ENCODE measurements at places on chromosomes 13 and 19. TPM values are rescaled to one million over a fixed set of nuclear protein-coding genes. Genes with fewer than 3 reads are reported as not detected.

DNA sequence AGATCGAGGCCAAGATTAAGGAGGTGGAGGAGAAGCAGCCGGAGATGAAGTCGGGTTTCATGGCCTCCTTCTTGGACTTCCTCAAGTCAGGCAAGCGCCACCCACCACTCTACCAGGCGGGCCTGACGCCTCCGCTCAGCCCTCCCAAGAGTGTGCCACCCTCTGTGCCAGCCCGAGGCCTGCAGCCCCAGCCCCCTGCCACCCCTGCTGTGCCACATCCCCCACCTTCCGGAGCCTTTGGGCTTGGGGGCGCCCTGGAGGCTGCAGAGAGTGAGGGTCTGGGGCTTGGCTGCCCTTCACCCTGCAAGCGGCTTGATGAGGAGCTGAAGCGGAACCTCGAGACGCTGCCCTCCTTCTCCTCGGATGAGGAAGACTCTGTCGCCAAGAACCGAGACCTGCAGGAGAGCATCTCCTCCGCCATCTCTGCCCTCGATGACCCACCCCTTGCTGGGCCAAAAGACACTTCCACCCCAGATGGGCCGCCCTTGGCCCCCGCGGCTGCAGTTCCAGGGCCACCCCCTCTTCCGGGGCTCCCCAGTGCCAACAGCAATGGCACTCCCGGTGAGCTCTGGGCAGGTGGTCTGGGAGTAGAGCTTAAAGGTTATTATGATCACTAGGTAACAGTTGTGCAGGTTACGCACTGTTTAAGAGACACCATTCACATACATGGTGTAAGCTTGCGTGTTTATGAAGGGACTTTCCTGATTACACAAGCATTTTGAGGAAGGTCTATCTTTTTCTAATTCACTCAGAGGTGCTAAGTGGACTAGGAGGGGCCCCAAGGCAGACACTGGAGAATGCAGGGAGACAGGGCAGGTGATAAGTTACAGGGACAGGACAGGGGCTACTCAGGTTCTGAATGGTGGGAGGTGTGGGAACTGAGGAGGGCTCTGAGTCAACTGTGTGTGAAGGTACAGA is 8.7 kb downstream of the PRR12 start:
- no peak for DNase-seq

DNA sequence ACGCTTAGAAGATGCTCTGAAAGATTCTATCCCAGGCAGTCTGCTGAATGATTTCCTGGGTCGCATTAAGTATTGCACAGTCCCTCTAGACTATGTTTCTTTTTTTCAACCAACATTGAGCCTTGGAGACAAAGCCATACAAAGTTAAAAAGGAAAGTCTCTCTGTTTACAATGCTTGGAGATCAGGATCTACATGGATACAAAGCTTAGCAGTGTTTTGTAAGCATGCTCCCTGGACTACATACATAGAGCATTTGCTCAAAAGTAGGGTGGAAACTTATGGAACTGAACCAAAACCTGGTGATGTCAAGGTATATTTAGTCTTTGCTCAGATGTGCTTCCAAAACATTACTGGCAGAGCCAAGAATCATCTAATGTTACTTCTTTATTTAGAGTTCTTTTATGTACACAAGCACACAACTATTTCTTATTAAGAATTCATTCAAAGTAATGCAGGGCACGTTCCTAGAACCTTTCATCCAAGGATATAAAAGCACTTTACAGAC is 241.2 kb downstream of the ABCC4 start:
- no peak for DNase-seq

DNA sequence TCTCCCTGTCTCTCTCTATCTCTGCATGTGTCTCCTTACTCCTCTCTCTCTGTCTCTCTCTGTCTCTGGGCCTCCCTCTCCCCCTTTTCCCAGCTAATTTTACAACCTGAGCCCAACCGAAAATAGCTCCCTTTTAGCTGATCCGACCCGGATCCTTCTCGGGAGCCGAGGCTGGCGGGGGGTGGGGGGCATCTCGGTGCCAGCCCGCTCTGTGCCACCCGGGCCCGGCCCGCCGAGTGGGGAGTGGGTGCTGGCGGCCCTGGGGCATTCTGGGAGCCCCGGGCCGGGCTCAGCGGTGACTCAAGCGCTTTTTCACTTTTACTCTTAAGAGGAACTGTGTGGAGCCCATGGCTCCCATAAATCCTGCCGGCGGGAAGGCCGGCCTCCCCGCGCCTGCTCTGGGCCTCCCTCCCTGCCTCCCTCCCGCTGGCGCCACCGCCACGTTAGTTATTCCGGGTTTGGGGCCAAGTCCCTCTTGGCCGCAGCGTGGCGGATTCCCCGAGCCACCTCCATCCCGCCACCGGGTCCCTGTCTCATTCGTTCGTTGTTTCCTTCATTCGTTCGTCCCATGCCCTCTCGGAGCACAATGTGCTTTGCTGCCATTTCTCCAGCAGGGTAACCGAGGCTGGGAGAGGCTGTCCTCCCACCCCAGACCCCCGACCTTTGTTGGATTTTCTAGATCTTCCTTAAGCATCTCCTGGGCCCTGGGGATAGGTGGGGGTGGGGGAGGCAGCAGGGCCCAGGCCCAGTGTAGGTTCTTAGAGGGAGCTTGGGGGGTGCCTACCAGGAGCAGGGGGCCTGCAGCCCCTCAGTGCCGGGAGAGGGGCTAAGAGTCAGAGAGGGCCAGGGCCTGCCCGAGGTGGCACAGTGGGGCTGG is 3.2 kb downstream of the NFIC start:
- no peak for DNase-seq

DNA sequence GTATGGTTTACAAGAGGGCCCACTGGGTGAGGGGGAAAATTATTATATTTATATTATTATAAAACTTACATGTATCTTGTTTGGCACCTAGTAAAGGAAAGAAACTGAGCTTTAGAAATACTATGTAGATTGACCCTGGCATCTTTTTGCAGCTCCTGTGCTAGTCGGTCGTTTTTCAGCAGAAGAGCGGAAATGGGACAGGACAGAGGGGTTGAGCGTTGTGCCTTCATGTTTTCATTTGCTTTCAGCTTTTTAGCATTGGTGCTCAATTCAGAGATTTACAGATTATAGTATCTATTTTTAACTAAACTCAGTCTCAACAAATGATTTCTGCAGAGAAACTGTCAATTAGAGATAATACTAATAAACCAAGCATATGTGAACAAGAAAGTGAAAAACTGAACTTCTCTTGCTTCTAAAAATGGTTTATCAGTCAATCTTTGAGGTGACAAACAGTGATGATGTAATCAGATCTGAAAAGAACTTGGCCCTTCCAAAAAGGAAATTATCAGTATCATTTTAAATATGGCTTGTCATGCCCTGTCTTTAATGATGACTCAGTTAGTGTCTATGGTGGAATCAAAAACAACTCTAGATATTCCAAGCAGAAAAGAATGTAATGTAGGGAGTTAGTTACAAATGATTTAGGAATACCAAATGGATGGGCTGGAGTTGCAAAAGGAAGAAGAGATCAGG is 56.9 kb upstream of the KCTD4 start:
- DNase-seq: no peak

DNA sequence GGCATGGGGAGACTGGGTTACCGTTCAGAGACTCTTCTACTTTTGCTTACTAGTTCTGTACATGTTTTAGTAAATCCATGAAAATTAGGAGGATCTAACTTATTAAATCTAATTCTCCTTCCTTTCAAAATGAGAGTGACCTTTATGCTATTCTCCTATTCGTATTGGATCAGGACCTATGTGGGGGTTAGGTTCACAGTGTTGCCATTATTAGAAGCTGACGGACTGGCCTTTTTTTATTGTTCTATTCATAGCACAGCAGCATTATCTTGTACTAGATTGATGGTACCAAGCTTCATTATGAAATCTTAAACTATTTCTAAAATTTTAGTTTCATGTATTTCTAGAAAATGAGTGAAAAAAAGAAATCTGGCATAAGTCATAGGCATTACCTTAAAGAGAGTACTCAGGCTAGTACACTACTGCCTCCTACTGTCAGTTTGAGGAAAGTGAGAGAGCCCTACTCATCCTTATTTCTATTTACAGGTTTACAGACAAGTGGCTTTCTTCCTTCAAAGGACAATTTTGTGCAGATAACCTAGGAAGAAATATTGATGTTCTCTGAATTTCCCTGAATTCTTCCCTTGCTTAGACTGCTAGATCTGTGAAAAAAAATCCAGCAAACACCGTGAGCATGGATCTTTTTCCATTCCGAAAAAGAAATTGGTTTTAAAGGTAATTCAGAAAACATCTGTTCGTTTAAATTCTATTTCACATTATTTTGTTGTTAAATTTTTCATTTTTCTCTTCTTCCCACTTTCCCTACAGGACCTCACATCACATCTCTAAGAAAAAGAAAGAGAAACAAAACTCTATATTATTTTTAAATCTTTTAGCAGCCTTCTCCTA is 485.5 kb downstream of the DIAPH3 start:
- no peak for DNase-seq

DNA sequence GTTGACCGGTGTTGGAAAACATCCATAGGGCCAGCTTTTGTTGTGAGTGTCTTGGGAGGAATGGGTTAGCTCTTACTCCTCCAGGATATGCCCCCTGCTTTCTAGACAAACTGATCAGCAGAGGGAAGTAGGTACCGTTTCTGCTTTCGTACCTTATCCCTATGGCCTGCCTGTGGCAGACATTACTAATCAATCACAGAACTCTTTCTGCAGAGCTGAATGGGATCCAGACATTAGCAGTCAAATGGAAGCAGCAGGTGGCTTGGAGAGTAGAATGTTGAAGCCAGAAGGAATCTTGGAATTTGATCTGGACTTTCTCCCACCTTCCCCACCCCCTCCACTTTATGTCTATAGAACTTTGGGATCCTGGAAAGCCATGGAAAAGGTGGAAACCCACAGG is 17.1 kb downstream of the NWD1 start:
- DNase-seq: no peak

GRCh38 chr19:57321116-57321515 is 844 bp downstream of the ZNF543 start:
- DNase-seq: no peak

DNA sequence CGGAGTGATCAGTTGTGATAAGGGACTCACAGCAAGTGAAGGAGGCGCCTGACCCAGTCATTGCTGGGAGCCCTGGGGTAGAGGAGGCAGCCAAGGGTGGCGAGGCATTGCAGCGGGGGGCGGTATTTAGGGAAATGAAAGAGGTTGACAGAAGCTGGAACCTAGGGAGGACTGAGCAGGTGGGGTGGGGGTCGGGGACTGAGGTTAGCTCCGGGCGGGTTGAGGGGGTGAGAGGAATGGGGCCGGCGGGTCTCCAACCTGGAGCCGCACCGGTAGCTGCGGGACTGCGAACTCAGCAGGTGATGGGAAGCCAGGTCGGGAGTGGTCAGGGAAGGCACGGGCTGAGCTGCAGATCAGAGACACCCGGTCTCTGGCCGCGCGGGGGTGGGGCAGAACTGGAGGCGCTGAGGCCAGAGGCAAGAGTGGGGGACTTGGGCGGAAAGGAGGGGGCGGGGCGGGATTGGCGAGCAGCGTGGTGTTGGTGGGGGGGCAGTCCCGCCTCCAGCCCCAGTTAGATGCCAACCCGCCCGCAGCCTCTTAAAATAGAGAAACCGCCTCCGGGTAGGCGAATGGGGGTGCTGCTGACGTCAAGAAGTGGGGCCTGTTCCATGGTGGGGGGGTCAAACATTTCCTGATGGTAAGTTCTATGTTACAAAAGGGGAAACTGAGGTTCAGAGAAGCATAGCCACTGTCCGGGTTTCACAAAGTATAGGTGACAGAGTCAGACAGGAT is 1.5 kb downstream of the MAST3 start:
- DNase-seq: no peak

- DNase-seq: no peak
These were observed 80.4 kb downstream of the DHRS12 start for GRCh38 chr13:51723529-51723928.

DNA sequence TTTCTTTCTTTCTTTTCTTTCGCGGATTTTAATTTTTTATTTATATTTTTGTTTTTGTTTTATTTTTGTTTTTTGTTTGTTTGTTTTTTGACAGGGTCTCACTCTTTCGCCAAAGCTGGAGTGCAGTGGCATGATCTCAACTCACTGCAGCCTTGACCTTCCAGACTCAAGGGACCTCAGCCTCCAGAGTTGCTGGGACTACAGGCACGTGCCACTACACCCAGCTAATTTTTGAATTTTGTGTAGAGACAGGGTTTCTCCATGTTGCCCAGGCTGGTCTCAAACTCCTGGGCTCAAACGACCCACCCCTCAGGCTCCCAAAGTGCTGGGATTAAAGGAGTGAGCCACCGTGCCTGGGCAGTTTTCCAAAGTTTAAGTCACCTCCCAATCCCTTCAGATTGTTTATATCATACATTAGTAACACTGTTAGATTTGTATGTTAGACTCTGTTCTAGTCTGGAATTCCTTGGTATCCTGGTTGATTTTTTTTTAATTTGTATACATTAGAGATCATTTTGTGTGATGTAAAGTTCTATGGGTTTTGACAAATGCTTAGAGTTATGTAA is 597.3 kb downstream of the DCT start:
- no peak for DNase-seq

DNA sequence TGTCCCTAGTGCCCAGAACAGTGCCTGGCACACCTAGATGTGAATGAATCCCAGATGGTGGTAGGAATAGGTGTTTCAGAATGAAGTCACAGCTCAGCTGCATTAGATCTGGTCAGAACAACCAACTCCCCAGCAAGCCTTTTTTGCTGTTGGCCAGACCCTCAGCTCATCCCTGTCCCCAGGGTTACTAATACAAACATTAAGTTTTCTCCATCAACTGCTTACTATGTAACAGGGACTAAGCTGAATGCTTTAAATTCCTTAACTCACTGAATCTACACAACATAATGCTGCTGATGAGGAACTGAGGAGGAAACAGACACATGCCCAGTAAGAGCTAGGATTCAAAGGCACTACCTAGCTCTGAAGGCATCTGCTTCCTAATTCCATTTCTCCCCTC is 18.8 kb downstream of the SMG9 start:
- no peak for DNase-seq

DNA sequence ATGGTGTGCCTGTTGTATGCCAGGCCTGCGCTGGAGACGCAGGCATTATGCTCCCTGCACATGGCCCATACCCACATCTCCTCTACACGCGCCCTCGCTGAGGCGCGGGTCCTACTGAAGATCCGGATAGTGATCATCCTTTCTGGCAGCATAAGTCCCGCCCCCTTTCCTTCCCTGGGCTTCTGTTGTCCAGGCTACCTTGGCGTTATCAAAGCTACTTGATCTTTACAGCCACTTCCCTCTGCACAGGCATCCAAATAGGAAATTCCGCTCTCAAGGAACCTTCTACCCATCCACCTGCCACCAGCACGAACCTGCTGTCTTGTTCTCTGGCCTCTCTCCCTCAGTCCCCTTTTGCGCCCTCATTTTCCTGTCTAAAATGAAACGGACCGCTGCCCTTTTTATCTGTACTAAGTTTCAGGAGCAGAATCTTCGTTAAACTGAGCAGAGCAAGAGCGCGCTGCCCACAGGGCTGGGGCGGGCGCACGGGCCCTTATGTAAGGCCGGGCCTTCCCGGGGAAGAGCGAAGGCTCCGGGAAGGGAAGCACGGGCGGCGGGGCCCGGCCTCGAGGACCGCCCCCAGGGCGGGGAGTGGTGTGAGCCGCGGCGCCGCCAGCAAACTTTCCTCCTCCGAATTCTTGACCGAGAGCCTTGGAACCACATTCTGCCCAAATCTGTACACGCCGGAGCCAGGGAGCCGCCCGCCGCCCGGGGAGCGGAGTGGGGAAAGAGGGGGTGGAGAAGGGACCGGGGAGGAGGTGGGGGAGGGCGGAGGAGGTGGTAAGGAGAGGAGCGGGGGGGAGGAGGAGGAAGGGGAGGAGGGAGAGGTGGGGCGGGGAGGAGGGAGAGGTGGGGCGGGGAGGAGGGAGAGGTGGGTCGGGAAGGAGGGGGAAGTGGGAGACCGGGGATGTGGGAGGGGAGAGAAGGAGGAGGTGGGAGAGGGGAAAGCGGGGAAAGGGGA is 920 bp upstream of the UBE2L5 start:
- DNase-seq: peak; percentile 62

GRCh38 chr13:20673715-20674114 is 29.8 kb upstream of the IL17D start:
- no peak for DNase-seq

Gene TICAM1
- 14.0 TPM for total RNA-seq

Gene IGSF23
- total RNA-seq: not detected

Gene ZNF814
- total RNA-seq: 10.9 TPM
